B cell (primary cell): ENCODE measurements at places on chromosomes 4 and X. TPM values are rescaled to one million over a fixed set of nuclear protein-coding genes. Genes with fewer than 3 reads are reported as not detected.

The ZFP42 gene
- total RNA-seq, result not detected in 2 replicates

The ARR3 gene
- total RNA-seq, result not detected in 2 replicates

The VMA21 gene
- 22.6 and 22.7 TPM in 2 replicates for total RNA-seq

The CFI gene
- total RNA-seq, result not detected in 2 replicates

The SMIM10L2A gene
- 0.53 and 0.76 TPM in 2 replicates for total RNA-seq

The IBSP gene
- total RNA-seq, result not detected in 2 replicates

The UCP1 gene
- total RNA-seq, result not detected in 2 replicates

The PRRG1 gene
- not detected in 2 replicates for total RNA-seq

The PCDH11X gene
- total RNA-seq, result not detected in 2 replicates

The SSX2 gene
- not detected in 2 replicates for total RNA-seq

The GYPA gene
- not detected in 2 replicates for total RNA-seq

The P2RY10 gene
- 169 and 177 TPM in 2 replicates for total RNA-seq

The DMRTC1 gene
- 0.34 and 0.66 TPM in 2 replicates for total RNA-seq

The UGT2B11 gene
- not detected in 2 replicates for total RNA-seq

The P2RY8 gene
- 140 and 142 TPM in 2 replicates for total RNA-seq

The POU3F4 gene
- total RNA-seq, result not detected in 2 replicates

The NKX1-1 gene
- not detected in 2 replicates for total RNA-seq

The FAM241A gene
- total RNA-seq, result 0.79 and 0.95 TPM in 2 replicates

The CASP3 gene
- total RNA-seq, result 15.8 and 16.8 TPM in 2 replicates

The FDCSP gene
- not detected in 2 replicates for total RNA-seq
